Osteoblast (primary cell): ENCODE measurements at places on chromosomes 3 and 15.

DNA sequence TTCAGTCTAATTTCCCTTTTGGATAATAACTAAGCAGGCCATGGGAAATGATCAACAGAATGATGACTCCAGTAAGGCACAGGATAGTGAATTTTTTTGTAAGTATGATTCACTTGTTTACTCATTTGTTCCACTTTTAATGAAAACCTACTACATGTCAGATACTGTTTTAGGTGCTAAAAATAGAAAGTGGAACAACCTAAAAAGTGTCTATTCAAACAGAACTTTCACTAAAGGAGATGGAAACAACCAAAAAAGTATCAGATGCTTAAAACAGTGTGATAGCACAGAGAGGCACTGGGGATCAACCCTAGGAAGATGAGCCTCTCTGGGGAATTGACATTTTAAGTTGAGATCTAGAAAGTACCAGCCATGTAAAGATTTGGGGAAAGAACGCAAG is 11.1 kb downstream of the RYK start:
- DNase-seq = no peak
- H3K4me1 ChIP-seq = peaks cover 24% of the 10 kb centered on the region
- no peak overlapping the region for H3K27ac ChIP-seq
- no peaks in the 10 kb centered on the region for H3K27me3 ChIP-seq

DNA sequence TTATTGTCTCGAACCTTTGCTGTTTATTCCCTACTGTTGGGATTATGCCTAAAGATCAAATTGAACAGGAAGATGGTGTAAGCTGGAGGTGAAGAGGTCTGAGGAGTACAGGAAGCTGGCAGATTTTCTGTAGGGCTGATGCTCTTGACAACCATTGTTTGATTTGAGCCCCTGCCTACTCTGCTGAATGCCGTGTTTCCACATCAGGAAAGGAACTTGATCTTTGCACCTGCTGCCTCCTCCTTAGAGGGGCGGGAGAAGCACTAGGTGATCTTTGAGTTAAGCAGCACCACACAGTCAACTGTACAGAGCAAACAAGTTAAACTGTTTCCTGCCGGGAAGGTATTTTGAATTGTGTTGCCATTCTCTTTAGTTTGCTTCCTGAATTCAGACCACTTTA is 364.6 kb upstream of the EPHA6 start:
- no peaks in the 10 kb centered on the region for H3K27me3 ChIP-seq
- no peak overlapping the region for H3K4me3 ChIP-seq
- DNase-seq = no peak
- no peak overlapping the region for H3K27ac ChIP-seq
- no peaks in the 10 kb centered on the region for H3K4me1 ChIP-seq

- peaks cover 52% of the 10 kb centered on the region for H3K27me3 ChIP-seq
- DNase-seq = no peak
- no peaks in the 10 kb centered on the region for H3K36me3 ChIP-seq
Measured at GRCh38 chr3:46359733-46360493, 6.0 kb downstream of the CCR2 start.

DNA sequence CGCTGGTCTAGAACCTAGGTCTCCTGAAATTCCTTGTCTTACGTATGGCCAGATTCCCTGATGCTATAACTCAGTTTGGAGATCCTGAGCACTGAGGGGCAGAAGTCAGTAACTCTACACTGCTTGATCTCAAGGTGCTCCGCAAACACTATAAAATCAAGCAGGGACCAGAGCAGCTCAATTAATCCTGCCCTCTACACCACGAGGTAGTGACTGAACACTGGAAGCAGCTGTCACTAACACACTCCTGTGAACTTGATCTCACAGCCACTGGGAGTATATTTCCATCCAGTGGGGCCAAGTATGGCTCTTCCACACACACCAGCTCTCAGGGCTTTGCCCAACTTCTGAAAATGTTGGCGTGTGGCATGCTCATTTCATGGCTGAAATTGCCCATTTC is 51.0 kb downstream of the EDEM1 start:
- no peak for DNase-seq
- no peaks in the 10 kb centered on the region for H3K27me3 ChIP-seq
- H3K27ac ChIP-seq = no peak overlapping the region
- no peaks in the 10 kb centered on the region for H3K4me1 ChIP-seq

- H3K27ac ChIP-seq = no peak overlapping the region
- no peak overlapping the region for H3K4me3 ChIP-seq
- DNase-seq = no peak
- H3K4me1 ChIP-seq = peaks cover 14% of the 10 kb centered on the region
- peaks cover 12% of the 10 kb centered on the region for H3K36me3 ChIP-seq
Measured at GRCh38 chr3:179410999-179411398, 40.3 kb downstream of the GNB4 start.

GRCh38 chr3:194057570-194058188 is 78.3 kb upstream of the HES1 start:
- DNase-seq = no peak
- H3K27ac ChIP-seq = no peak overlapping the region
- no peaks in the 10 kb centered on the region for H3K36me3 ChIP-seq
- no peaks in the 10 kb centered on the region for H3K4me1 ChIP-seq
- no peaks in the 10 kb centered on the region for H3K27me3 ChIP-seq

- no peak for DNase-seq
- no peaks in the 10 kb centered on the region for H3K36me3 ChIP-seq
- no peaks in the 10 kb centered on the region for H3K27me3 ChIP-seq
- H3K4me3 ChIP-seq = no peak overlapping the region
- no peak overlapping the region for H3K27ac ChIP-seq
Measured at GRCh38 chr3:177211503-177212277, 14.4 kb upstream of the TBL1XR1 start.

GRCh38 chr15:63067976-63068743 is 25.6 kb downstream of the TPM1 start:
- H3K36me3 ChIP-seq = peaks cover 88% of the 10 kb centered on the region
- no peak for DNase-seq
- H3K4me1 ChIP-seq = peaks cover 27% of the 10 kb centered on the region
- no peak overlapping the region for H3K4me3 ChIP-seq
